ENCODE measurements at places on chromosomes 1 and 21. TPM values are rescaled to one million over a fixed set of nuclear protein-coding genes. Genes with fewer than 3 reads are reported as not detected.

DNA sequence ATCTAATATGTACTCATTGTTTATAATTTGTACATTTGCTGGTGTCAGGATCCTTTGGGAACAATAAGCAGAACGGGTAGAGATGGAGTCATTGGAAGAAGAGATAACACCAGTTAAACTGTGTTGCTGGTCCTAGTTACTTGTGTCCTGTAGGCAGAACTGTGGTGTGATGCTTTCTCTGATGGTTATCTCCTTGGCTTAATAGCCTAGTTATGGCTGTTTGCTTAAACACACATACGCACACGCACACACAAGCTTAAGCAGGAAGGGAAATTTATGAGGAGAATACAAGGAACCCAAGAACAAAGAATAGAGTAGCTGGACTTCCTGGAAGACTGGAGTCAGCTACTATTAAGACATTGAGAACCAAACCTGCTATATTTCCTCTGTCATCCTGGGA lies 5.7 kb upstream of the PKN2 start:
- no peak for DNase-seq

DNA sequence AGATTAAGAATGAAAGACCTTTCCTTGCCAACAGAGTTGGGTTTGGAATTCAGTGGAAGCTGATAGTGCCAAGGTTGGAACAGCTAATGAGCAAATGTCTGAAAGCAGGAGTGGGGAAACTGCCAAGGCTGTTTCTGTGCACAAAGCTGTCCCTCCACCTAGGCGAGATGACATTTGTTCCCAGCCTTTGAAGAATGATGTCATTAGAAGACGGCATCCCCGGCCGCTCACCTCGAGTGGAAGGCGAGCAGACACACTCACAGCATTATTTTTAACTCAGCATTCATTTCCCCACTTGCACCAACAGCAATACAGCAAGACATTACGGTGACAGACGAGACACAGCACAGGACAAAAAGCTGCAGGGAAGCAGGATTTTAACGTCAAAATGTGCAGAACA lies 463.9 kb downstream of the PCP4 start:
- no peak for DNase-seq

DNA sequence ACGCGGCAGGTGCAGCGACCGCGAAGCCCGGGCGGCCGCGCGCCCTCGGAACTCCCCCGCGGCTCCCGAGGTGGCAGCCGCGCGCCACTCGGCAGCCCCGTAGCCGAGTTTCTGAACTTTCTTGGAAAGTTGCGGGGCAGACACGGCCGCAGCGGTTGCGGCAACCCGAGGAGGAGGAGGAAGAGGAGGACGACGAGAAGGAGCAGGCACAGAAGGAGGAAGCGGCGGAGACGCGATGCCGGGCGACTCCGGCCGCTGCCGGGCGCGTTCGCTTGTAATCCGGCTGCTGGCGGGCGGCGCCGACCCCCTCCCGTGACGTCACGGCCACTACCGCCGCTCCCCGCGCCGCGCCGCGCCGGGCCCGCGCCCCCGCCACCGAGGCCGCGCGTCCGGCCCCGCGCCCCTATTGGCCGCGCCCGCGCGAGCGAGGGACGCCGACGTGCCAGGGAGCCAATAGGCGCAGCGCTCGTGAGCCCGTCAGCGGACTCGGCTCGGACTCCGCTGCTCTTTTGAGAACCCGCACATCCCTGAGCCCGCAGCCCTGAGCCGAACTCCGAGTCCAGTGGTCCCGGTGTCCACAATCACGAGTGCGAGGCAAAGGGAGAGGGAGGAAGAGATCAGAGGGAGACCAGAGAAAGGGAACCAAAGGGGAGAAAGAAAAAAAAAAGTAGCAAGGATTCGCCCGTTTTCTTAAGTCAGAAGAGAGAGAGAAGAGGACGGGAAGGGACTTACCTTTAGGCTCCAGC lies 736 bp upstream of the BARHL2 start:
- DNase-seq: no peak

GRCh38 chr1:56425494-56426037 lies 153.8 kb downstream of the PLPP3 start:
- no peak for DNase-seq

GRCh38 chr1:172909606-172910326 lies 141.0 kb downstream of the TNFSF18 start:
- DNase-seq: no peak

- no peak for DNase-seq
Observed at GRCh38 chr1:119893238-119893791, 3.0 kb downstream of the ADAM30 start.

DNA sequence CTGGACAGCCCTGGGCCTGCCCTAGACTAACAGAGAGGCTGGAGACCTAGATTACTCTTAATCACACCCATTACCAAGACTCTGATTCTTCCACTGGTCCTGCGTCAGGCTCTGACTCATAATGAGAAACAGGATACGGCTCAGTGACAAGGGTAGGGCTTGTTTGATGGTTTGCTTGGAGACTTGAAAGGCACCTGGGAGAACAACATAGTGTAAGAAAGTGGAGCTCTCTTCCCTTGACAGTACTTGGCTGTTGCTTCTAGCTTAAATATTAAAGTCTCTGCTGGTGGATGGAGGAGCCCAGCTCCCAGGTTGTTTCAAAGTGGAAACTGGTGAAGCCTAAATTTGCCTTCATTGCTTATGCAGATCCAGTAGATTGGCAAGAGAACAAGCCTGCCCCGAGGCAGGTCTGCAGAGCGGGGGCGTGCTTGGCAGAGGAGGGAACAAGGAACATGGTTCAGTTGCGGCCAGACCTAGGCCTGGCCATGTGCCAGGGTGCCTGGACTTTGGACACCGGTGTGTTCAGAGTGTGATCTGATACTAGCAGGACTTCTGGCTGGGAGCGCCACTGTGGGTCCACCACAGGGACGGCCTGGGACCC lies 480.6 kb downstream of the CAMTA1 start:
- no peak for DNase-seq

- DNase-seq: no peak
Observed at GRCh38 chr1:2555634-2556276, 416 bp upstream of the TNFRSF14 start.

DNA sequence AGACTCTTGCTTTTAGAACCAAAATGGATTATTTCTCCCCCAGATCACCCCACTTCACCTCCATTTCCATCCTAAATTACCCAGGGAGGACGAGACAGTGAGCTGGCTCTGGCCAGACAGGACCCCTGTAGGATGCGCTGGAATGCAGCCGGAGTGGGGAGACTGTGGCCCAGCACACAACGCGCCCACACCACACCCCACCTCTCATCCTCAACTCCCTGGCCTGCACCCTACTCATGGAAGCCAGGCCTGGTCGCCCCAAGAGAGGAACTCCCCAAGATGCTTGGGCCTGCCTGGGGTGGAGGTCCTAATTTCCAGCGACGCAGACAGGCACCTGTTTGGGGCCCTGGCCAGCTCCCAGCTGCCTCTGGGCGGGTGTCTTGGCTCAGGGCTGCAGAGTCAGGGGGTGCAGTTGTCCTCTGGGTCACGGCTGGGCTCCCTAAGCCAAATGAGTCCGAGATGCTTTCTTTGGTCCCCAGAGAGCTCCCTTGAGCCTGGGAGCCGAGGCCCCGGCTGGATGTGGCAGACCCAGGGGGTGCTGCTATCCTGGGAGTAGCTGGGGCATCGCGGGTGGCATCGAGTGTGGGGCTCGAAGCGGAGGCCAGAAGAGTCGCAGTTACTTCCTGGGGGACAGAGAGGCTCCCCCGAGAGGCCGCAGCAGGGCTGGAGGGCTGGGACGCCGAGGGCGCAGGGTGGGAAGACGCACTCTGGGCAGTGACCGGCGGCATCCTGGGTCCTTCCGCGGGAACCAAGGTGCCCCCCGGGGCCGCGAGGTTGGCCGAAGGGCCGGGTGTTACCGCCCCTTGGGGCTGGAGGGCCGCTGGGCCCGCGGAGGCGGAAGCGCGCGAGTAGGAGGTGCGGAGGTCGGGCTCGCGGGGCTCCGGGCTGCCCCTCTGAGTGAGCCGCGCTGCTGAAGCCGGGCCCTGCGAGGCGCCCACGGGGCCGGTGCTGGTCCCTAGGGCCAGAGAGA lies 10.4 kb downstream of the CLEC20A start:
- no peak for DNase-seq

DNA sequence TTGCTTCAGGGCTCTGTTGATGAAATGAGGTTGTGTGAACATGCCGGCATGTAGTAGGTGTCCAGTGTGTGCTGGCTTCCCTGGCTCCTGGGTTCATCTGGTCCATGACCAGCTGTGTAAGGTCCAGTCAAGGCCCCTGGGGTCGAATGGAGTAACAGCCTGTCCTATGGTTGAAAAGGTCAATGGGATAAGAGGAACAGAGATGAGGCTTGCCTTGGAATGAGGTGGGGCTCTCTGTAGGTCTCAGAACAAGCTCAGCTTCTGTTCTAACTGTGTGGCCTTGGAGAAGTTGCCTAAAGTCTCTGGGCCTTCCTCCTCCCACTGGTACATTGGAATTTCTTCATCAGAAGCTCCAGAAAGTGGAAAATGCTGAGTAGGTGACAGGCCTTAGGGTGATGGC lies 26.6 kb downstream of the RPS6KA1 start:
- DNase-seq: no peak

GRCh38 chr1:200778766-200779165 lies 40.1 kb downstream of the CAMSAP2 start:
- DNase-seq: no peak

DNA sequence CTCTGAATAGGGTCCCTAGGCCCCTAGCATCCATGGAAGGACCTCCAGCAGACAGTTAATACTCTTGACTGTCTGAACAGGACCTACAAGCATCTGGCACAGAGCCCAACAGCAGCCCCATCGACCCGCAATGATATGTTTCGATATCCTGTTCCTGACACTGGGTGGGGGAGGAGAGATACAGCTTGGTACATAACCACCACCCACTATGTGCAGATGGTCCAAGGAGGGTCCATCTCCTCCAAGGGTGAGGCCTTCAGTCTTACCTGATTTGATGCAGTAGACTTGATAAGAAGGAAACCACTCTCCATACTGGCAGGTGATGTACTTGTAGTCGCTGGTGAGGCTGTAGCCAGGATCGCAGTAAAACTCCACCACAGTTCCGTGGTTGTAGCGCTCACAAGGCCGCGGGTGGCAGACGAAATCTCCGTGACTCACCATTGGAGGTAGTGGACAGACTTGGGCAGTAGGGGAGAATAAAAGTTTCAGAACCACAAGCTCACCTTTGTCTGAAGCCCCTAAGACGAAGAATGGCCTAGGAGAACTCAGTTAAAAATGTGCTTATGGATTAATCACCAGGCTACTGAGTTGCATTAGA lies 86.0 kb upstream of the TLR5 start:
- DNase-seq: no peak

DNA sequence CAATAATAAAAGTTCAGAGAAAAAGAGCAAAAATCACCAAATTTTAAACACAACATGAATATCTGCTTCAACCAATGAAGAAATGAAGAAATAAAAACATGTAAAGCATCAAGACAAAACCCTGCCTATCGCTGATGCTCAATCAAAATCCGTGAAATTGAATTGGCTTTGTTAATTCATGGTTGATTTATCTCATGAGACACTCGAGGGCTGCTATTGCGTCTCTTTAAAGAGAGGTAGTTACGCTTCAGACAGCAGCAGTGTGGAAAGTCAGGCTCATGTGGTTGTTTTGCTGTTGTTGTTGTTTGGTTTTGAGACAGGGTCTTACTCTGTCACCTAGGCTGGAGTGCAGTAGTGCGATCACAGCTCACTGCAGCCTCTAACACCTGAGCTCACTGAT lies 65.5 kb upstream of the RGS7 start:
- DNase-seq: no peak

GRCh38 chr1:212328248-212328647 lies 43.0 kb downstream of the PPP2R5A start:
- DNase-seq: no peak

- no peak for DNase-seq
Observed at GRCh38 chr1:107378426-107378825, 237.6 kb downstream of the NTNG1 start.

DNA sequence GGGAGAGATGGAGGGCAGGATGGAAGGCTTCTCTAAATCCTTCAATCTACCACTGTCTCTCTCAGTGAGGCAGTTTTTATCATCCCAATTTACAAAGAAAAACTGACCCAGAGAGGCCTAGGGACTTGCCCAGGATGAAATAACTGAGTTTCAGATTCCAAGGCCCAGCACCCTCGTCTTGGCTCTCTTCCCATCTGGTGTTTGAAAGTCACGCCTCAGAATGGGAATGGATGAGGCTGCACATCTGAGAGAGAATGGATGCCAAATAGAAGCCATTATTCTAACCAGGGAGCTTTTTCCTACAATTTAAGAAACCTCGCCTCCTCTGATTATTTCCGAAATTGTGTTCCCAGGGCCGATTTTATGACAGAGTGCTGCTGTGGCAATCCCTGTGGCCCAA lies 10.6 kb upstream of the KCNN3 start:
- DNase-seq: no peak

DNA sequence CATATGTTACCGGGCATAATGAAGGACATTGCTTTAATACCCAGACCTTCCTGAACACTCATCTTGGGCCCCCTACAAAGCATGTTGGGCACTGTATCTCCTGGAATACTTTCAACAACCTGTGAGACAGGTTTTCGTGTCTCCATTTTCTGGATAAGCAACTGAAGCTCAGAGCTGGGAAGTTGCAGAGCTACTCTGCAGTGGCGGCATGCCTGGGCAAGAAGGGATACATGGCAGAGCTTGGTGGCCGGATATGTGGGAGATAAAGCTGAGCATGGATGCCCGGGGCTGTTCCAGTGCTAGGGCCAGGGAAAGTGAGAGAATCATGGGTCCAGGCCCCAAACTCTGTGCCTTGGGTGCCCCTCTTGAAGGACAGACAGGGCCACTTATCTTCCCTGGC lies 71.6 kb upstream of the KCND3 start:
- DNase-seq: no peak

DNA sequence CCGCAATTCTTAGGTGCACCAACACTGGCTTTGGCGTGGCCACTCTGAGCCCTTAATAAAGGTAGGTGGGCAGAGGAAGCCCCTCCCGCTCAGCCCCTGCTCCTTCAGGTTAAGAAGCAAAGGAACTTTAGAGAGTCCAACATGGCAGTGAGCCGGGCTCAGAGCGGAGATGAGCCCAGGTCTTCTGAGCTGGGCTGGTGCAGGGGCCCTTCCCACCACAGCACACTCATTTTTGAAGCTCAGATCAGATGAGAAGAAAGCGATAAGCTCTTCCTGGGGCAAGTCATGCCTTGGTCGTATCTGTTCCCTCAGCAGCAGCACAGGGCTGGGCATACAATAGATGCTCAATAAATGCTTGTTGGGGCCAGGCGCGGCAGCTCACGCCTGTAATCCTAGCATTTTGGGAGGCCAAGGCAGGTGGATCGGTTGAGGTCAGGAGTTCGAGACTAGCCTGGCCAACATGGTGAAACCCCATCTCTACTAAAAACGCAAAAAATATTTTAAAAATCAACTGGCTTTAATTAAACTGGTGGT lies 51.1 kb upstream of the TARDBP start:
- DNase-seq: no peak

GRCh38 chr1:165674599-165674998 lies 23.8 kb downstream of the ALDH9A1 start:
- no peak for DNase-seq

DNA sequence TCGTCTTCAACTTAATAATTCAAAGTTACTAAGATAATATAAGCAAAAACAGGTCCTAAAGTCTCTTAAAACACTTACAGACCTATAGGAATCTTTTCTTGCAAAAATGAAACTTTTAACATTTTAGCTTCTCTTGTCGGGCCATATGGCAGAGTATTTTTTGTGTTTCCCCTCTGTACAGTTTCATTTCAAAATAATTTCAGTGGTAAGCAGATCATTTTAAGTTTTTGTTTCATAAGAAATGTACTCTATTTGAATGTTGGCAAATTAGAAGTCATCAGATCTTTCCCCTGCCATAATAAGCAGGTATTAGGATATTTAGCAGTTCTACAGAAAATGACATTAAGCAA lies 37.9 kb downstream of the RGL1 start:
- DNase-seq: no peak

The SPRR1A gene
- total RNA-seq: 36.3 TPM

The TRIM63 gene
- 4.1 TPM for total RNA-seq

The ALPL gene
- 43.1 TPM for total RNA-seq

The RIPK4 gene
- 13.7 TPM for total RNA-seq

Data from type B pancreatic cell (in vitro differentiated cells).